ENCODE measurements at places on chromosomes 12 and 14. TPM values are rescaled to one million over a fixed set of nuclear protein-coding genes. Genes with fewer than 3 reads are reported as not detected.

- no peak for DNase-seq
These were observed 13.6 kb downstream of the PLEKHG3 start for GRCh38 chr14:64717870-64718269.

DNA sequence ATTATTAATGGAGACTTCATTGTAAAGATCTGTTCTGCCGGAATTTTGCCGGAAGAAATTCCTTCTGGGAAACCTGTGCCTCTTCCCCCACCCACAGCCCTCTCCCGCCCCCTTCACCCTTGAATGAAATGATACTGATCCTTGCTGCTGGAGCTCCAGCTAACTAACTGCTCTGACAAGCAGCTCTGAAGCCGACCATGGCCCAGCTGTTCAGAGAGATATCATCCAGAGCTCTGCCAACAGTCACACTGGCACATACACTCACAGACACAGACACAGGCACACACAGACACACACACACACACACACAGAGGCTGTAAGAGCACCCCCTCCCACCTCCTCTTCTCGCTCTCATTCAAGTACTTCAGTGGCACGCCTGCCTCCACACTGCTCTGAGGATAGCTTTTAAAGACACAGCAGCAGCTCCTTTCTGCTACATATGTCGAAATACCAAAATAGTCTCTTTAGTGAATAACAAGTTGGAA is 88.6 kb downstream of the R3HDM2 start:
- DNase-seq = peak; percentile 11

GRCh38 chr12:107967170-107967569 is 161.9 kb upstream of the WSCD2 start:
- no peak for DNase-seq

- DNase-seq = peak; percentile 67
These were observed 122.1 kb downstream of the CALM1 start for GRCh38 chr14:90518941-90519256.

- DNase-seq = no peak
These were observed 5.8 kb downstream of the KDM2B start for GRCh38 chr12:121575051-121575450.

GRCh38 chr14:70897464-70897863 is 9.8 kb upstream of the PCNX1 start:
- DNase-seq = no peak

- DNase-seq = no peak
These were observed 127.3 kb upstream of the SLC38A2 start for GRCh38 chr12:46499901-46500300.

The CCDC197 gene
- not detected for total RNA-seq

The ANKS1B gene
- 0.54 TPM for total RNA-seq

The CCDC63 gene
- total RNA-seq = not detected

The IGFBP6 gene
- total RNA-seq = 2.3 TPM

Measured in activated CD8-positive, alpha-beta T cell treated with anti-CD3 and anti-CD28 coated beads for 36 hours (primary cell).